A172 (cell line): ENCODE measurements at places on chromosomes 5 and 9.

GRCh38 chr5:111737716-111738115, 19.3 kb downstream of the NREP start:
- no peak for DNase-seq

GRCh38 chr9:76818271-76818670, 54.0 kb downstream of the PCA3 start:
- peak; percentile 99 for DNase-seq

GRCh38 chr9:70551396-70551795, 136.9 kb upstream of the KLF9 start:
- DNase-seq, result peak; percentile 36

DNA sequence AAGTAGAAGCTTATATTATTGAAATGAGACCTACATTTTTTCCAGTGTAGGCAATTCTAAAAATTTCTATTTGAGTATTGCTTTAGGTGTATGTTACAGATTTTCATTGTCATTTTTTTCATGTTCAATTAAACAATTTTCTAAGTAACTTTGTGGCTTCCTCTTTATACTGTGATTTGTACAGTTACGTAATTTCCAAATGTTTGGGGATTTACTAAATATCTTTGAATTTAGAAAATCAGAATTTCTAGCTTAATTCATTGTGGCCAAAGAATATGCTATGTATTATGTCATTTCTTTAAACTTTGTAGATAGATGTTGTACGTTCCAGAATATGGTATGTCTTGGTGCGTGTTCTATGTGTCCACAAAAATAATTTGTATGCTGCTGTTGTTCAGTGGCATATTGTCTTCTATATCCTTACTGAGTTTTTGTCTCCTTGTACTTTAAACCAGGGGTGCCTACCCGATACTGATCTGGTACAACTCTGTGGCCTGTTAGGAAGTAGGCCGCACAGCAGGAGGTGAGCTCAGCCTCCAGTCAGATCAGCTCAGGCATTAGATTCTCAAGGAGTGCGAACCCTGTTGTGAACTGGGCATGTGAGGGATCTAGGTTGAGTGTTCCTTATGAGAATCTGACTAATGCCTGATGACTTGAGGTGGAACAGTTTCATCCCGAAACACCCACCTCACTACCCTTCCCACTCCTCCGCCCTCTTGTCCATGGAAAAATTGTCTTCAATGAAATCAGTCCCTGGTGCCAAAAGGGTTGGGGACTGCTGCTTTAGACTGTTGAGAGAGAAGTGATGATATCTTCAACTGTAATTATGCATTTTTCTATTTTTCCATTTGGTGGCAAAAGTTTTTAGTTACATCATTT, 63.5 kb downstream of the UBE2R2 start:
- no peak for DNase-seq

DNA sequence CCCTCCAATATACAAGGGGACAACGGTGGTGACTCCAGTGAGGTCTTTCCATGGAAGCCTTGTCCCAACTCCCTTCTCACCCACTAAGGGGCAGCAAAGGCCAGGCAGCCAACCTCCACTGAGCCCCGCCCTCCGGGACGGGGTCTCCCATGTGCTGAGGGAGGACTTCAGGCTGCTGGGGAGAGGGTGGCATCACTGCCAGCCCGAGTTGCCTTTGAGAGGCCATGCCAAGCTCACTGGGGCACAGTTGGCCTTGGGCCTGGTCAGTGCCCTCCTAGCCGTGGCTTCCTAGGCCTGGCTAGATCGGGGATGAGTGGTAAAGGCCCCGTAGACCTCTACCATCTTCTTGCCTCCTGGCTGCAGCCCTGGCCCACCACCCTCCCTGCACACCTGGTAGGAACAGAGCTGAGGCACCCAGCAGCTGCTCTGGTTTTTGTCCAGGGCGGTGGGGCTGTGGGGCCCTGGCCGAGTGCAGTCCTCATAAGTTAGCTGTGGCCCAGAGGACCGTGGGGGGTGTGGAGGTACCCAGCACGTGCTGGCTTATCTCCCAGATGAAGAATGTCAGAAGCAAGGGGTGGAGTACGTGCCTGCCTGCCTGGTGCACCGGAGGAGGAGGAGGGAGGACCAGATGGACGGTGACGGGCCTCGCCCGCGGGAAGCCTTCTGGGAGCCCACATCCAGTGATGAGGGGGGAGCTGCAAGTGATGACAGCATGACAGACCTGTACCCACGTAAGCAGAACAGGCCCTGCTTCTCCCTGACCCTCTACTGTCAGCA, 3.2 kb downstream of the SURF2 start:
- peak; percentile 37 for DNase-seq

GRCh38 chr9:125529589-125530515, 177.2 kb downstream of the MAPKAP1 start:
- no peak for DNase-seq

DNA sequence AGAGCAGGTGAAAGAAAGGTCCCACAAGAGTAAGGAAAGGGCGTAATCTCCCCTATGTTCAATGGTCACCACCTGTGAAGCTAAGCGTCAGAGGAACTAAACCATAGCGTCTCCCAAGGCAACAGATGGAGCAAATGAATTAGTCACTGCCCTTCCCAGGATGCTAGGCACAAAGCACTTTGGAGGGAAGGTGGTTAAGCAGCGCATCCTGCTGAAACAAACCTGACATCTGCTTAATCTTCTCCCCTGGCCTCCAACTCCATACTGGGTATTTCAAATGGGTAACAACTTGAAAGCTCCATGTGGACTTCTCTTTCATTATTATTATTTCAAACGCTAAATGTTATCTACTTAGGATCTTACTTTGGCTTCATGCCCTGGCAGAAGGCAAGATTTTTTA, 227.3 kb downstream of the MLLT3 start:
- DNase-seq, result no peak

DNA sequence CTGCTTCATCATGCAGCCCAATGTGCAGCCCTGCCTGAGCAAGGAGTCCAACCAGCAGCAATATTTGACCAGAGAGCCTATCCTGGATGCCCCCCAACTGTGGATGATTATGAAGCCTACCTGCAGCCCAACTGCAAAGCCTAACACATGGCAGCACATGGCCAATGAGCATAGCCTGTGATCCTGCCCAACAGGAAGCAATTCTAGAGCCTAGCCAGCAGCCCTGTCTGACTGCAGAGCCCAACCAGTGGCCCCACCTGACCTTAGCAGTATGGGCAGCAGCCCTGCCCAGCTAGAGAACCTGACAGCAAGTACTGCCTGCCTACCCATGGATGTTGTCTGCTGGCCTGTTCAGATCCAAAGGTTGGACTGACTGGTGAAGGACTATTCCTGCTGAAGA, 97.3 kb upstream of the SH3GL2 start:
- DNase-seq, result no peak

DNA sequence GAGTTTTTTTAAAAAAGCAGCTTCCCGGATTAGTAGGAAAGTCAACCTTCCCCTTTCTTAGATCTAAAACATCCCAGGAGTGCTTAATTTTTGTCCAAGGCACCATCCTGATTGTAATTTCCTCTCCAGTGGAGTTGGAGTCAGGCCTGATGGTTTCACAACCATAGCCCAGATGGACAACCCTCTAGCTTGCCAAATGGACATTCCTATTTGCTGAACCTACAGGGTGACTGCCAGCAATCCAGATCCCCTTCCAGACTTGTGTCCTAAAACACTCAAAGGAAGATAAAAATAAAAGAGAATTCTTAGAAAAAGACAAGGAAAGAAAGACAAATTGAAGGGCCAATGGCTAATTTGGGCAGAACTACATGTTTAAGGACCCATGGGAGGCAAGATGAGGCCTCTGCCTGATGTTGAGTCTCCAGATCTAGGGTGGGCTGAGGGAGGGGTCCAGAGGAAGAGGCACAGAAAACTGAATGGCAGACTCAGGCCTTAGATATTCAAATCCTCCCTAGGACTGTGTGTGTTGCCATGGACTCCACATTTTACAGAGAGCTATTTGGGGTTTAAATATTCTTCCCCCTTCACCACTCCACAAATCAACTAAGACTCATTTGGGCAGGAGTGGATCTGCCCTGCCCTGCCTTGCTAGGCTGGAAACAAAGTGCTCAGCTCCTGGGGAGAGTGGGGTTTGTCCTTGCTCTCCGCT, 38.5 kb upstream of the SLC44A1 start:
- no peak for DNase-seq

DNA sequence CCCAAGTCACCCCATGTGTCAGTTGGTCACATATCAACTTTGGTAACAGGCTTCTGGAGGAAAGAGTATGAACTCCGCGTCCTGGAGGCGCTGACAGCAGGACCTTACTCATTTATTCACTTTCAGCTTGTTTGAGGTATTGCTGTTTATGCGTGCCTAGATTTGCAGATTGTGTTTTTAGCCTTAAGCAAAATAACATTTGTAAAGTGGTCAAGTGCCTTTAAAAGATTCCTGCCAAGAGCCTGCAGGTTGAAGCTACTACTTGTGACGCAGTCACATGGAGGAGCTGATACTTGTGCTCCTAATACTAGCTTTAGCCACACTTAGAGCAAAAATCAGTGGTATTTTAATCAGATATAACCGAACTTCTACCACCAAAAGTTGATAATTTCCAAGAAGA, 351.3 kb downstream of the ADGRV1 start:
- DNase-seq, result no peak

DNA sequence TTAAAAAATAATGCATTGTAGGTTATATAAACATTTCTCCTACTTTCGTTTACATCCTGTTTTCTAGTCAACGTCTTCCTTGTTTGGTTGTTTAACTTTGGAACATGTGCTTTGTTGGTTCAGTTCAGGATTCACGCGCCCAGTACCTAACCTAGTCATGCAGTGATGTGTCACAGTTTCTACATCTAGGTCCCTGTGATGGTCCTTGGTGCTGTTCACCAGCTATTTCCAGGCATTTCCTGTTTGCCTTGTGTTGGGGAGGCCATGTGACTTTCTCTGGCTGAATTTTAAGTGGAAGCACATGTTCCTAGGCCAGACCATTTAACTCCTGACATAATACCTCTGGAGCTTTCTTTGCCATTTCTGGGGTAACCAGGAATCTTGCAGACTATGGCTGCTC, 292.3 kb downstream of the SMARCA2 start:
- peak; percentile 36 for DNase-seq

DNA sequence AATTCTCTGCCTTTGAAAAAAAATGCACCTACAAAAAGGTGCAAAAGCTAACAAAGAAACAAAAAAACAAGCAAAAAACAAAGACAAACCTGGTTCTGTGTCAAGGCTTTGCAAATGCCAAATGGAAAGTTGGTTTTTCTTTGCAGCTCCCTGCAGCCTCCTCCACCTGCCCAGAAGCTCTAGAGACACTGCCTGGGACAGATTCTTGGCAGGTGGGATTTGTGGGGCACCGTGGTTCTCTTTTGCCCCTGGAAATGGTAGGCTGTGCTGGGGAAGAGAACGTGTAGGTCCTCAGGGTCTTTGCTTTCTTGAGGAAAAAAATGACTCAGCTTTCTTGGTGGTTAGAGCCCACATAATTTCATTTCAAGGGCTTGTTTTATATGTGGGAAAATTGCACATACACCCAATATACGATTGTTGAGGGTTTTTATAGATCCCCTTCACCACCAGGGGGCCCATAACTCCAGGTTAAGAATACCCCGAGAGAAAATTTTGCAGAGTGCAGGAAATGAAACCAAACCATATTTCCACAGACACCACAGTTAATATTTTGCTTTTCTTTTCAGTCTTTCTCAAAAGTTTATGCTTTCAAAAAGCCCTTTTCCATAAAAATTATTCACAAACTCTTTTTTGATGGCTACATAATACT, 58.7 kb downstream of the NXNL2 start:
- DNase-seq, result peak; percentile 55

- DNase-seq, result peak; percentile 97
These were observed 62.0 kb downstream of the ANKH start for GRCh38 chr5:14809369-14810155.

DNA sequence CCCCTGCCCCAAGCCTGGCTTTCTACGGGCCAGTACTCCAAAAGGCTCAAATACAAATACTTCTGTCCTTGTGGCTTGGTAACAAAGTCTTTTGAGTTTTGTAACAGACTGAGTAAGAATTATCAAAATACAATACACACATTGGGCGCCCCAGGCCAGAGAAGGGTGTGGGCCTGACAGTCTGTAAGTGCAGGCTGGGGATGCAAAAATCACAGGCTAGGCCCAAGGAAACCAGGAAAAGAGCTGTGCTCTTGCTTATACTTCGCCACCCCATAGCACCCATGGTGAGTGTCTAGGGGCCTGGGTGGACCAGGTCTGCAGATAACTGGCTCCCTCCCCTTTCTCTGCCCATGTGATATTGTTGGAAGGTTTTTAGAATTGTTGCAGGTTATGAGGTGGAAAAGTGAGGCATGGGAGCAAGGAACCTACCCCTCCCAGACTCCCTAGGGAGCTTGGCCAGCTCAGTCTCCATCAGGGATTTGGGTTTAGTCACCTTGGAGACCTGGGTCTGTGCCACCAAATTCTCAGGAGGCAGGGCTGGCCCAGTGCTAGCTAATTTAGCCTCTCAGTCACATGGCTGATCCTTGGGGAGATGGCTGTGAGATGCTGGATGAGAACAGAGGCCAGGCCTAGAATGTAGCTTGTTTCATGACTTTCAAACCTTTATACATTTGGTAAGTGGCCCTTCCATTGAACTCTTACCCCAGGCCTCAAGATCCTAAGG, 72.9 kb downstream of the TARS1 start:
- DNase-seq, result no peak

GRCh38 chr5:89191374-89191773, 308.4 kb upstream of the MEF2C start:
- no peak for DNase-seq

DNA sequence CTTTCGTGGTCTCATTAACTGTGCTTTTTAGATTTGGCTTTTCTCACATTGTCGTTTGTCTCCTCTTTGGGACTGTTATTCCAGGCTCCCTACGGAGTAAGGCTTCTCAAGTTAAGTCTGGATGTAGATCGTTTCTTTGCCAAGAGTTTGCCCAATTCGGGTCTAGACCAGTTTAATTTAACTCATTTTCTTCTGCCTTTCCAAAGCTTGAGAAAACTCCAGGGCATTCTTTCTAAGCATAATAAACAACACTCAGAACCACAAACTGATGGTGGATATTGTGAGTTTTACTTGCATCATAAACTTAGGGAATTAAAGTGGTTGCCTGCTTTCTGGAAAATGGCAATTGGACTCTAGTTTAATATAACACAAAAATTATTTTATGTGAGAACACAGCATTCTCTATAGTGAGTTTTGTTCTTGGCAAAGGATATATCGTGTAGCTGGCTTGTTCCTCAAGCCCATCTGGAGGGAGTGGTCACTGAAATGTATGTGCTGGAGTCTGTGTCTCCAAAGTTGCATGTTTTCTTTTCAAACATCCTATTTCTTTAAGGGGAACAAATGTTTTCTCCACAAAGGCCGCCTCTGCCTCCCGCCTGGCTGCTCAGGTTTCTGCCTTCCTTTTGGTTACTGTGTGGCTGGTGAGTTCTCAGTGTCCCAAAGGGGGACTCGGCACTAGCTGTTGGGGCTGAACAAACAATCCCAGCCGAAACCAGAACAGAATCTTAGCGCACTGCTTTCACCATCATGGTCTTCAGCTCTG, 211.3 kb upstream of the FBN2 start:
- DNase-seq, result no peak

- no peak for DNase-seq
These were observed 525.1 kb downstream of the TAF11L14 start for GRCh38 chr5:18159331-18159730.

DNA sequence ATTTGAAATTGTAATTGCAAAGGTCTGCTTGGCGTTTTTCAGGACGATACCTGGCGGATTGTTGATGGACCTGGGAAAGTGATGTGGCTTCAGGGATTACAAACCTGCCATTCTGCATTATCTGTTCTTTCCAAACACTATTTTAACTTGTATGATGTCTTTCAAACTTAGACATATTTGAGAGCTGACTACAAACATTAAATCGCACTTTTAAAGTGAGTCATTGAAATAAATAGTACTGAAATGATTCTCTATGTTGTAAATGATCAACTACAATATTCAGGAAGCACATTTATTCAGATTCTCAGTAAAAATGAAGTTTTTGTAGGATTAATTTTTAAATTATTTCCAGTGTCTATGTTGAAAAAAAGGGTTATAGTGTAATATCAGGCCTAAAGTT, 32.3 kb upstream of the TMEM171 start:
- no peak for DNase-seq
